Glomerular endothelial cell (primary cell): ENCODE measurements at places on chromosomes 12 and 14. TPM values are rescaled to one million over a fixed set of nuclear protein-coding genes. Genes with fewer than 3 reads are reported as not detected.

CGRRF1 gene
- total RNA-seq: 13.1 and 13.7 TPM in 2 replicates

USP44 gene
- total RNA-seq: 0.41 and 0.73 TPM in 2 replicates

NEUROD4 gene
- total RNA-seq: not detected in 2 replicates

KLRC3 gene
- not detected in 2 replicates for total RNA-seq

NFATC4 gene
- 24.3 and 42.5 TPM in 2 replicates for total RNA-seq

GPR132 gene
- total RNA-seq: 0.82 TPM in 1 of 2 replicates, not detected in the other

CLEC7A gene
- 0.15 and 0.41 TPM in 2 replicates for total RNA-seq

AMDHD1 gene
- total RNA-seq: not detected in 2 replicates

TMTC1 gene
- 1.2 and 4.7 TPM in 2 replicates for total RNA-seq

NAV3 gene
- total RNA-seq: 16.5 and 40.1 TPM in 2 replicates

GPR65 gene
- not detected in 2 replicates for total RNA-seq

ADAM21 gene
- 0.12 and 0.19 TPM in 2 replicates for total RNA-seq

INHBC gene
- not detected in 2 replicates for total RNA-seq

APOLD1 gene
- 27.5 and 31.4 TPM in 2 replicates for total RNA-seq

GLRX5 gene
- total RNA-seq: 38.7 and 49.4 TPM in 2 replicates

PMCH gene
- total RNA-seq: not detected in 2 replicates

CEP170B gene
- 27.5 and 37.0 TPM in 2 replicates for total RNA-seq

AKAP5 gene
- 0.48 and 0.76 TPM in 2 replicates for total RNA-seq

TPPP2 gene
- total RNA-seq: not detected in 2 replicates

GPR135 gene
- 0.97 and 4.8 TPM in 2 replicates for total RNA-seq

SLC7A7 gene
- 27.2 and 38.2 TPM in 2 replicates for total RNA-seq

PRB2 gene
- not detected in 2 replicates for total RNA-seq

CPNE6 gene
- total RNA-seq: not detected in 2 replicates
